ENCODE measurements at places on chromosomes 7 and 10.

GRCh38 chr10:78910021-78910420, 158.7 kb upstream of the ZMIZ1 start:
- DNase-seq = no peak

DNA sequence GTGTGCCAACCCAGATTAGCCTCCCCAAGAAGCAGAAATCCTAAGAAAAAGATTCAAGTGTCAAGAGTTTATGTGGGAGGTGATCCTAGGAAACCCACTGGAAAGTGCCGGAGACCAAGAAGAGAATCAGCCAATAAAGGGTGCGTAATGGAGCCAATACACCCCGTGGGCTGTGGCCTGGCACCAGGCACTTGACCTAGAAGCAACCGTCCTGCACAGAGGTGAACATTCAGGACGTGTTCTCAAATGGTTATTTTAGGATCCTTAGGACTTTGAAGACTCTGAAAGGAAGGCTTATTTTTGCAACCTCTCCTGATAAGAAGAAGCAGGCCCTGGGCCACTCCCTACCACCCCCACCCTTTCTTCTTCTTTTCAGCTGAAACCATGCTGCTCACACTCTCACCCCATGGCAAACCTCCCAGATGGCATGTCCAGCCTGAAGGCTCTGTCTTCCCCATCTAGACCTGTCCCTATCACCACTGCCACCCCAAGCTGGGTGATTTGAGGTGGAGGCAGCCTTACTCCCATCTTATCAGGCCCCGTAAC, 46.6 kb downstream of the VSTM4 start:
- no peak for DNase-seq

GRCh38 chr7:121180436-121181063, 148.2 kb upstream of the WNT16 start:
- DNase-seq = no peak

- no peak for DNase-seq
Measured at GRCh38 chr10:72935361-72935760, 19.2 kb downstream of the PLA2G12B start.

- peak; percentile 37 for DNase-seq
Measured at GRCh38 chr7:150356265-150356897, 12.2 kb upstream of the REPIN1 start.

- no peak for DNase-seq
Measured at GRCh38 chr10:122765412-122765811, 65.8 kb upstream of the C10orf120 start.

DNA sequence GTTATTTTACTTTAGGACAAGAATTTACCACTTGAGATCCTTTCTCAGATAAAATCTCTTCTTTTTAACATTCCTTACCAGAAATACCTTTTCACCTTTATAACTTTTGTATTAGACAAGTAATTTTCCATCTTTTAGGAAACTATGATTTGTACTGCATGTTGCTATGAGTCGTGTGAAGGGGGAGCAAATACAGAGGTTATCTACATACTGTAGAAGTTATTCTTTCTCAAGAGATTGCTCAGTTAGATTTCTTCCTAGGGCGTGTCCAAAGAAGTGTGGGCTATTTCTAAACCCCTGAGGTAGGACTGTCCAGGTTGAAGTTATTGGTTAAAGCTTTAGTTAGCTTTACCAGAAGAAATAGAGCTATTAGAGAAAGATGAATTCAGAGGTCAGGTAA, 30.2 kb upstream of the ARHGAP12 start:
- DNase-seq = no peak

- DNase-seq = no peak
Measured at GRCh38 chr10:27908231-27908630, 90.6 kb downstream of the ODAD2 start.

- DNase-seq = no peak
Measured at GRCh38 chr7:74454925-74455288, 1.2 kb downstream of the GTF2IRD1 start.

- DNase-seq = no peak
Measured at GRCh38 chr10:50635286-50635685, 11.5 kb upstream of the SGMS1 start.

All from NCI-H2107 (cell line).